Dermis microvascular lymphatic vessel endothelial cell (primary cell): ENCODE measurements at places on chromosomes 4 and X. TPM values are rescaled to one million over a fixed set of nuclear protein-coding genes. Genes with fewer than 3 reads are reported as not detected.

The DMRTC1B gene
- not detected in 2 replicates for total RNA-seq

The C1QTNF7 gene
- total RNA-seq, result not detected in 2 replicates

The OTUD6A gene
- not detected in 2 replicates for total RNA-seq

The IL13RA2 gene
- total RNA-seq, result 0.13 and 1.0 TPM in 2 replicates

The CSAG3 gene
- not detected in 2 replicates for total RNA-seq

The DKK2 gene
- total RNA-seq, result not detected in 2 replicates

The SERTM2 gene
- total RNA-seq, result not detected in 2 replicates
